ENCODE measurements at places on chromosomes 3 and 15. TPM values are rescaled to one million over a fixed set of nuclear protein-coding genes. Genes with fewer than 3 reads are reported as not detected.

The GCSAM gene
- total RNA-seq, result 1.3 TPM

The PCOLCE2 gene
- total RNA-seq, result 0.54 TPM

The ABI3BP gene
- 1.1 TPM for total RNA-seq

The RTP2 gene
- not detected for total RNA-seq

The PRR23A gene
- not detected for total RNA-seq

The DYNLT2B gene
- 2.2 TPM for total RNA-seq

DNA sequence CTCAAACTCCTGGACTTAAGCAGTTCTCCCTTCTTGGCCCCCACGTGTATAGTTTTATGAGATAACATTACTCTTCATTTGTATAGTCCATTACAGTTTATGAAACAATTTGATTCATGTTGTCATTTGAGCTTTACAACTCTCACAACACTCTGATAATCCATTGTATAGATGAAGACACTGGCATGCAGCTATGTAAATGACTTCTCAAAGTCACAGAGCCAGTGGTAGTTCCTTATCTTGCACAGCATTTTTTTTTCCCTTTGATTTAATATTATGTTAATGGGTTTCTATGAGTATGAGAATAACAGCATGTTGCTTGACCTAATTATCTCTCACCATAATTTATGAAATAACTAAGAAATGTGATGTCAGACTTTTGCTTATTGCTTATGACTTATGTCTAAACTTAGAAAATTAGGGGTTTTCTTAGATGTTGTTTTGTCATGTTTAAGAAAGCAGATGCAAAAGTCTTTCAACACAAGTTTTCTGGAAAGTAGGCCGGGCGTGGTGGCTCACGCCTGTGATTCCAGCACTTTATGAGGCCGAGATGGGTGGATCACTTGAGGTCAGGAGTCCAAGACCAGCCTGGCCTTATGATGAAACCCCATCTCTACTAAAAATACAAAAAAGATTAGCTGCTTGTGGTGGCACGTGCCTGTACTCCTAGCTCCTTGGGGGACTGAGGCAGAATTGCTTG is 13.3 kb downstream of the VPS8 start:
- DNase-seq, result no peak

GRCh38 chr3:52270252-52270754 is 8.1 kb downstream of the WDR82 start:
- DNase-seq, result no peak

GRCh38 chr3:153171256-153171655 is 9.2 kb downstream of the RAP2B start:
- DNase-seq, result no peak

DNA sequence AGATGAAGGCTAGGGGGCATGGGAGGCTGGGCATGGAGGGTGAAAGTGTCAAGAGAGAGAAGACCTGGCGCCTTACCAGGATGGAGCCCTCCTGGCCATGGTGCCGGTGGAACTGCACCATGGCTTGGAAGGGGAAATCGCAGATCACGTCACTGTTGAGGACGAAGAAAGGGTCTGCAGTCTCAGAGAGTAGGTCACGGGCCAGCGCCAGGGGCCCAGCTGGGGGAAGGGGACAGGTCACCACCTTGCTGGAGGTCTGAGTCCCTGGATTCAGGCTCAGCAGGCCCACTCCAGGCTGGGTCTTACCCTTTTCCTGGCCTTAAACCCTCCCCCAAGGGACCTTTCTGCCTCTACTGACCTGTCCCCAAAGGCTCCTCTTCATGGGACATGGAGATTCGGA is 855 bp downstream of the GMPPB start:
- no peak for DNase-seq

GRCh38 chr3:66386925-66387650 is 113.7 kb downstream of the LRIG1 start:
- DNase-seq, result no peak

DNA sequence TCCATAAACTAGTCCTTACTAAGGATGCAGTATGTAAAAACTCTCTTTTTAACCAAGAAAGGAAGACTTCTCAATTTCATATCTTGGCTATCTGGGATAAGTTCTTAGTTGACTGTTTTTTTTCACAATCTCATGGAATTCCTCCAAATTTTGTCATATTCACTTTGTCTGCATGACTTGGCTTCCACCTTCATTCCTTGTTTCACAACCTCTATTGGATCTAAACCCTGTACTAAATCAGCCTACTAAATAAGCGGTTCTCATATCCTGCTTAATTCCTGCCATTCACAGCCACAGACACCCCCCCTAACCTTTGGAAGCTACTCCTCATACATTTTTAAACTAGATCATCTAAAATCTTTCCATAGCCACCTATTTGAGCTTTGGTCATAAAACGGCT is 370.6 kb upstream of the NAALADL2 start:
- DNase-seq, result no peak

DNA sequence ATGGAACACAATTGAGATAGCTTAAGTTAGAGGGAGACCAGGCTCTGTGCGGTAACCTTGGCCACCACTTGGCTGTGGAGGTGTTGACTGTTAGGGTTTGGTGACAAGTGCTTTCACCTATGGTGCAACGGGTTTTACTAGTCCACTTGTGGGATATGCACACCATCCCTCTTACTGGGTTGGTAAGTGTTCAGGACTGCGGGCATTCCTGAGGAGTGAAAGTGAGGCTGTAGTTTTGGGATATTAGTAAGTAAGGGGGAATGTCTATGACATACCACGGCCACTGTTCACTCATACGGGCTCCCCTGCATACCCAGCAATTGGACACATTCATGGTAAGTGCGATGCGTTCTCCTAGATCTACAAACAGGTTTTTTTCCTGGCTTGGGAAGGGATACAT is 8.0 kb upstream of the RAD54L2 start:
- no peak for DNase-seq

DNA sequence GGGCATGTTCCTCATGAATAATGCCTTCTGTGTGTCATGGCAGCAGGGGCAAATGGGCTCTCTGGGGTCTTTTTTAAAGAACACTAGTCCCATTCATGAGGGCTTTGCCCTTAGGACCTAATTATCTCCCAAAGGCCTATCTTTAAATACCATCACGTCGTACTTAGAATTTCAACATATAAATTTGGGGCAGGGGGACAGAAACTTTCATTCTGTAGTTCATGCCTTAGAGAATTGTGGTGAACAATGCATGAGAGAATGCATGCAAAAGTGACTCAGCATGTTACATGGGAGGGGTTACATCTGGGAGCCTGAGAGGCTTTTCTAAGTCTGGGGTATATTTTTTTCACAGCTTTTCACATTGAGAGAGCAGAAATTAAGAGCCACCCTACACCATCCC is 208.5 kb upstream of the ROPN1 start:
- DNase-seq, result no peak

- no peak for DNase-seq
These were observed 67.6 kb downstream of the SFMBT1 start for GRCh38 chr3:52978109-52978754.

GRCh38 chr3:58307639-58308215 is 1.4 kb downstream of the HTD2 start:
- peak; percentile 28 for DNase-seq

DNA sequence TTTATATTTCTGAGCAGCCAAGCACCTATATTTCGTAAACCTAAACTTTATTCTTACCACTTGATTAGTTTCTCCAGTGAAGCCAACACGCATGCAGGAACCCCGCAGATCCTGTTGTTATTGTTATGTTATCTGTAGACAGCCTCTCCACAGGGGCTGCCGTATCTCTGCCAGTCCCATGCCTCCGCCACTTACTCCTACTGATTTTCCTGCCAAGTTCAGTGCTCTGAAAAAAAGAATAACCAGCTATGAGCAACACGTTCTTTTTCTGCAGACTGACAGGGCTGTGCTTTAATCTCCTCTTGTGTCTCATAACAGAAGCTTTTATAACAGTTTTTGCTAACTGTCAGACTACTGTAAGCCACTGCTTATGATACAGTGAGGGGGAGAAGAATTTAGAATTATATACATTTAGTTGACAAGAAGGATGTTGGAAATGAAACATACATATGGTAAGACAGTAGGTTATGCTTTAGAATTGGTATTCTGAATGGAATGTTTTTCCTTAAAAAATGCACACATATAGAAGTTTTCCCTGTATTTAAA is 347.4 kb downstream of the SI start:
- no peak for DNase-seq

DNA sequence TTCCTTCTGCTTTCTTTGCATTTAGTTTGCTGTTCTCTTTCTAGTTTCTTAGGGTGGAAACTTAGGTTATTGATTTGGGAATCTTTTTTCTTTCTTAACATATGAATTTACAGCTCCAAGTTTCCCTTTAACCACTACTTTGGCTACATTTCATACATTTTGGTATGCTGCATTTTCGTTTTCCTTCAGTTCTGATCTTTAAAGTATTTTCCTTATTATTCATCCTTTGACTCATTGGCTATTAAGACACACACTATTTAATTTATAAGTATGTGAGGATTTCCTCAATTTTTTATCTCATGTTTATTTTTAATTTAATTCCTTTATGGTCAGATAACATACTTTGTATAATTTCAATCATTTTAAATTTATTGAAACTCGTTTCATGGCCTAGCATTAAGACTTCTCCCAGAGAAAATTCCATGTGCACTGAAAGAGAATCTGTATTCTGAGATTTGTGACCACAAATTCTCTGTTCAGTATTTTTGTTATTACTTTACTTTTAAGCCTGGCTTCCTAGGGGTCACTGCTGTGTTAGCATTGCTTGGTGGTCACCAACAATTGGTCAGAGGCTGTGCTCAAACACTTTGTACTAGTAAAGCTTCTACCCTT is 87.7 kb downstream of the CFAP20DC start:
- no peak for DNase-seq

GRCh38 chr3:111803123-111803593 is 55.9 kb upstream of the PHLDB2 start:
- DNase-seq, result no peak

GRCh38 chr15:49801796-49802195 is 180.9 kb downstream of the DTWD1 start:
- DNase-seq, result no peak

- no peak for DNase-seq
These were observed 9.4 kb upstream of the EID1 start for GRCh38 chr15:48868536-48868935.

GRCh38 chr15:38084289-38084688 is 149.8 kb downstream of the TMCO5A start:
- DNase-seq, result peak; percentile 31

DNA sequence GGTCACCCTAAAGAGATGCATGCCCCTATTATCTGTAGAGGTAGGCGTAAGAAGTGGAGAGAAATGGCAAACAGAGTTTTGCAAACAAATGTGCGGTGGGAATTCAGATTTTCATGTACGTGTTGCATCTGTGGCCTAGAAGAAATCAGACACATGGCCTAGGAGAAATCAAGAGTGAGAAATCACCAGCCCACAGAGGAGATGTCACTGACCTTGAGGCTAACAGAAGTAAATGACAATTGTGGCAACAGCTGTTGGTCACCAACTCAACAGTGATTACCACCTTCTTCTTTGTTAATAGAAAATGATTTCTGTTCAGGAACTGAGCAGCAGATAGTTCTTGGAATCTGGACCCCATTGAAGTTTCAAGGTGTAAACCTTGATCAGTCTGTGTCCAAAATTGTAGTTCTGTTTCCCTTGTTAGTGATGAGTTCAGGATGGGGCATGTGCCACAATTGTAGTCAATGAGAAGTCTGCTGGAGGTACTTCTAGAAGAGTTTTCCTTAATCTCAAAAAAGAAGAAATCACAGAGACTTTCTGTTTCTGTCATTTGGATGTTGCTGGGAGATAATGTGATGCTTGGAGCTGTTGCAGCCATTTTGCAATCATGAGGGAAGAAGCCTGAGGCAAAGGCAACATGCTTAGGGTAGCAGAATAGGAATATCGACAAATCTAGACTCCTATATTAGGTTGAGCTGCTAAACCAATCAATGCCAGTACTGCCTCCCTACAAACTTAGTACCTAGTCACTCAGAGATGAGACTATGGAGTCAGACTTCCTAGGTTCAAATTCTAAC is 34.3 kb upstream of the RFTN1 start:
- DNase-seq, result no peak

GRCh38 chr3:135215516-135215915 is 420.5 kb downstream of the EPHB1 start:
- no peak for DNase-seq

GRCh38 chr3:177329854-177330253 is 132.6 kb upstream of the TBL1XR1 start:
- DNase-seq, result no peak

- no peak for DNase-seq
These were observed 61.4 kb upstream of the TRA2B start for GRCh38 chr3:185999221-185999620.

GRCh38 chr3:126525853-126526667 is 2.1 kb downstream of the CHST13 start:
- no peak for DNase-seq
